ENCODE measurements at places on chromosomes 3 and 15. TPM values are rescaled to one million over a fixed set of nuclear protein-coding genes. Genes with fewer than 3 reads are reported as not detected.

FBXO40 gene
- not detected for total RNA-seq

APOD gene
- 483 TPM for total RNA-seq

BNC1 gene
- 29.6 TPM for total RNA-seq

FAM107A gene
- 52.5 TPM for total RNA-seq

RPSA gene
- 1,060 TPM for total RNA-seq

TF gene
- total RNA-seq: 5.4 TPM

SPINK8 gene
- not detected for total RNA-seq

TGFBR2 gene
- total RNA-seq: 74.9 TPM

GRCh38 chr15:45094358-45094730, 19.6 kb downstream of the DUOX2 start:
- no peak for DNase-seq

- no peak for DNase-seq
These were observed 42.6 kb downstream of the ZNF148 start for GRCh38 chr3:125332504-125332903.

GRCh38 chr15:41822957-41823356, 4.9 kb upstream of the JMJD7 start:
- DNase-seq: no peak

- no peak for DNase-seq
These were observed 20.3 kb downstream of the C3orf33 start for GRCh38 chr3:155785662-155786295.

DNA sequence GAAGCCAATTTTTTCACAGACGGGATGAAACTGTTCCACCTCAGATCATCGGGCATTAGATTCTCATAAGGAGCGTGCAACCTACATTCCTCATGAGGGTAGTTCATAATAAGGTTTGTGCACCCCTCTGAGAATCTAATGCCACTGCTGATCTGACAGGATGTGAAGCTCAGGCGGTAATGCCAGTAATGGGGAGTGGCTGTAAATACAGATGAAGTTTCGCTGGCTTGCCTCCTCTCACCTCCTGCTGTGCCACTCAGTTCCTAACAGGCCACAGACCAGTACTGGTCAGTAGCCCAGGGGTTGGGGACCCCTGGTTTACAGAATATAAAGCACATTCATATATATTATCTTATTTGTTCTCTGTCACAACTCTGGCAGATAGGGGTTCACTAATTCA, 2.1 kb upstream of the LIMD1 start:
- no peak for DNase-seq

DNA sequence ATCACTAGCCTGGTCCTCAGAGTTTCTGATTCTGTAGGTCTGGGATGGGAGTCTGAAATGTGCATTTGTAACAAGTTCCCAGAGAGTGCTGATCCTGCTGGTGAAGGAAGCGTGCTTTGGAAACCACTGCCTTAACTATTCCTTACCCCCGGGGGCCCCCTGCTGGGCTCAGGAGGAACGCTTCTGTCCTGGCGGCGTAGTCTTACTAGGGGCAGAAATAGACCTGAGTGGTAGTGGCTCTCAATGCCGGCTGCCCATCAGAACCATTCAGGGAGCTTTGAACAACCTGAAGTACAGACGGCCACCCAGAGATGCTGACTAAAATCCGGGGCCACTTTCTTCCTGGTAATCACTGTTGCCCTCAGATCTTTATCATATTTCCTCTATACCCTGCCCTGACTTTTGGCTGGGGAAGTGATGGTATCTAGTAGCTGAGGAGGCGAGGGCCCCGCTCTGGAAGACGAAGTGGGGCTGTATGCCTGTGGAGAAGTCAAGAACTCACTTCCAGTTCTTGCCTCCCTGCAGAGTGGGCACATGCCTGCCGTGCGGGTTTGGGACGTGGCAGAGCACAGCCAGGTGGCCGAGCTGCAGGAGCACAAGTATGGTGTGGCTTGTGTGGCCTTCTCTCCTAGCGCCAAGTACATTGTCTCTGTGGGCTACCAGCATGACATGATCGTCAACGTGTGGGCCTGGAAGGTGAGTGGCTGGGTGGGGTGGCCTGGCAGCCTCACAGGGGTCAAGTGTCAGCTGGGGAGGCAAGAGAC, 16.3 kb upstream of the JMJD7 start:
- peak; percentile 84 for DNase-seq

DNA sequence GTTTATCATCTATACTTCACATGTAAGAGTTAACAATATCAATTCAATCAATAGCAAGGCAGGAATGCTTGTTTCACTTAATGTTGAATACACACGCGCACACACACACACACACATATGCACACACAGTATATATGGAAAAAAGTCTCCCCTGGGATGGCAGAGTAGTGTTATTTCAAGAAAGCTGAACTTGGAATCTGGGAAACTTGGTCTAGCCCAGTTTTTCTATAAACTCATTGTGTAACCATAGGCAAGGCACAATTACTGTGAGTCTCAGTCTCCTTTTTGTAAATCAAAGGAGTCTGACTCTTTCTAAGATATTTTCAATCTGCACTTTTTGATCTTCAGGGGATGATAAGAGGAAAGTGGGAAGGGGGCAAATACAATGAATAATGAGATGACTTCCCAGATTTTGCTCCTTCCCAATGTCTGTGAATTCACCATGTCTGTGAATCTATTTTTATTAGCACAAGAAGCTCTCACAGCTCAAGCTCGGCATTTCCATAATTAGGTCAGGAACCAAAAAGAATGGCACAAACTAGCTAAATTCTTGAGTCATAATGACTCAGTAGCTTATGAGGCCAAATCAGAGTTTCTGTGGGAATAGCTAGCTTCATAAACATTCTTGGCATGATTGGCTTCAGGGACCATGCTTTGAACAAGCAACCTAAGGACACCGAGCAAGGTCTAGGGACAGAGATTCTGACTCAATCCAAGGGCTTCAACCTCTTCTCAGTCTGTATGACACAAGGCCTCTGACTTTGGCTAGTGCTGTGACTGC, 227.4 kb upstream of the DCBLD2 start:
- no peak for DNase-seq

DNA sequence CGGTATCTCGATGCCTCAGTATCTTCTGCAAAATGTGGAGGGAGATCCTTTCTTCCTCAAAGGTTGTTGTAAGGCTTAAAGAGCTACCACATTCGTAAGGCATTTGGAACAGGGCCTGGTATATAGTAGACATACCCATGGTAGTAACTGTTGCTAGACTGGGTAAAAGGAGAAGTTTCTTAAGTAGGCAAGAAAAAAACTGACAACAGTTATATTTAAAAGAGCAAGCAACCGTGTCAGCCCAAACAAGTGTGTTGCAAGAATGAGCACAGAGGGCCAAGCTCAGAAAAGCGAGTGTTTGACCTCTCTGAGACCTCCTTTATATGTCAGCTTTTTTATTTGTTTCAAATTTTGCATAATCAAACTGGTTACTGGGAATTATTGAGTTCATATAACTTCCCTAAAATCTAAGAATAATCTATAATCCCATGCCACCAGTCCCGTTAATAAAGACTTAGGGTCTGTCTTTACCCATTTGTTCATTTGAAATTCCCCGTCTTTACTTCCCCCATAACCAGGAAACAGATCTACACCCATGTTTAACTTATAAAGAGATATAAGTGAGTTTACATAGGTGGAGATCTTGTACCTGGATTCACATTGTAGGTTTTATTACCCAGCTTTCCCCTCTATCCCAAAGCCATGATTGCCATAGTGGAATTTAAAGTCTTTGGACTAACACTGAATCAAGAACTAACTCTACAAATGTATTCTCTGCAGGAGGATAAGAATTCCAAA, 7.3 kb downstream of the B3GNT5 start:
- no peak for DNase-seq

- peak; percentile 81 for DNase-seq
These were observed 59.9 kb downstream of the ZNF621 start for GRCh38 chr3:40584625-40585189.

DNA sequence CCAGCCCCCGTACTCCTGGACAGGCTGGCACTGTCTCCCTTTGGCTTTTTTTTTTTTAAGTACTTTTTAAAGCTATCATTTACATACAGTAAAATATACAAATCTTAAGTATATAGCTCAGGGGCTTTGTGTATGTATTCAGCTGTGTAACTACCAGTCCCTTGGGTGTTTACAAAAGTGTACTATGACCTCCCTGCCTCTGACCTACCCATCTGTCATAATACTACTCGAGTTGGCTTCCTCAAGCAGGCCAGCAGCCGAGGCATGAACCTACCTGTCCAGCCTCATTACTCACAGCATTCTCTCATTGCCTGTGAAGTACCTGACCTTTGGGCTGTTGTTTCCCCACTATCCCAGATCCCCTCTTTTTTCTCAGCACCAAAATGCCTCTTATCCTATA, 33.2 kb downstream of the ABHD2 start:
- no peak for DNase-seq

GRCh38 chr15:39741258-39741657, 41.4 kb downstream of the FSIP1 start:
- no peak for DNase-seq

DNA sequence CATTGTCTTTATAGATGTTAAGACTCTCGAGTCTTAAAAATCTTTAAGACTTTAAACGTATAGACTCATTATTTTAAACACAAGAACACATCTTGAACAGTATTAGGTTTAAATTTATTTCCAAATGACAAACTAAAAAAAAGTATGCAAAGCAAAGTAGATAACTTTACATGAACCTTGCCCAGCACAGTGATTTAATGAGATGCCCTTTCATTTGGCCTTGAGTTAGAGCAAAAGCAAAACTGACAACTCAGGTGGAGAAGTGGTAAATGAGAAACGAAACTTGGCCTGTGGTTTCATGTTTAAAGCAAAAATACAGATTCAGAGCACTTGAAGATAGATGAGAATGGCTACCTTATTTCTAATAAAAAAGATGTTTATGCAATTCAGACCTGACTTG, 8.6 kb downstream of the GPR15 start:
- DNase-seq: no peak

DNA sequence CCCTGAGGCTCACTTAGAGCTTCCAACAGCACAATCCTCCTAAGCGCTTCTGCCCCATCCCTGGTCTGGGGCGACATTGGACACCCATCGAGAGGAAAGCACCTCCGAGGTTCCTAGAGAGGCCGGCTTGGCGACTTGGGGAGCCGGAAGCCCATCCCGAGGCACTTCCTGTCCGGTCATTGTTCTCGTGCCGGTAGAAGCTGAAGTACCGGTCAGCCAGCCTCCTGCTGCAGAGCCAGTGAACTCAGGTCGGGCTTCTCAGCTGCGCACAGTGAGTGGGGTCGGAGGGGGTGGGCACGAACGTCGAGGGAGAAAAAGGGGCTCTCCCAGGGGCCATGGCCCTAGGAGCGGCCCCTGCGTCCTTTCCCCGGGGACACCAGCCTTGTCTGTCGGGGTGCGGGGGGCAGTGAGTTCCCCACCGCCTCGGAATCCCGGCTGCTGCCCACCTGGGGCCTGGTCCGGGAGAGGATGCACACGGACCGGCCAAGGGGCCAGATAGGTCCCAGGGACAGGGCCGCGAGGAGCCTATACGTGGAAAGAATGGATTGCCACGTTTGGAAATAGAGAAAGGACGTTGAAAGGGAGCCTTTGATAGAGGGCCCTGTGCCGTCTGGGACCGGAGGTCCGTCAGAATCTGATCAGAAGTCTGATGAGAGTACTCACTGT, at the start of gene ZNF35:
Gene ZNF35 (plus strand): TSS at position 169 of the 666 bp plus-strand sequence. CDS start 2,336 bp downstream, outside the sequence.
- DNase-seq: peak; percentile 55

- no peak for DNase-seq
These were observed 54.8 kb downstream of the UBP1 start for GRCh38 chr3:33385423-33385822.

DNA sequence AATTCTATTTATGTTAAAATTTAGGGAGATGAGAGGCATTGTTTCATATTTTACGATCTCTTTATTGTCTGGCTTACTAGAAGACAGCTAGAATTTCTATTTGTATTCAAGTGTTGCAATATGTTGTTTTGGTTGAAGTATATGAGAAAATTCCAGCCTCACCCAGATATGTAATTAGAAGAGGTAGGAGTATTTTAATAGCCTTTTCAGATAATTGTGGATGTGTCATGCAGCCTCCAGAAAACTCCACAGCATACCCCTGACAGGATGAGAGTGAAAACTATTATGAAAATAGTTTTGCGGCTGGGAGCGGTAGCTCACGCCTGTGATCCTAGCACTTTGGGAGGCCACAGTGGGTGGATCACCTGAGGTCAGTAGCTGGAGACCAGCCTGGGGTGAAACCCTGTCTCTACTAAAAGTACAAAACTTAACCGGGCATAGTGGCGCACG, 21.5 kb upstream of the USP3 start:
- DNase-seq: peak; percentile 78

DNA sequence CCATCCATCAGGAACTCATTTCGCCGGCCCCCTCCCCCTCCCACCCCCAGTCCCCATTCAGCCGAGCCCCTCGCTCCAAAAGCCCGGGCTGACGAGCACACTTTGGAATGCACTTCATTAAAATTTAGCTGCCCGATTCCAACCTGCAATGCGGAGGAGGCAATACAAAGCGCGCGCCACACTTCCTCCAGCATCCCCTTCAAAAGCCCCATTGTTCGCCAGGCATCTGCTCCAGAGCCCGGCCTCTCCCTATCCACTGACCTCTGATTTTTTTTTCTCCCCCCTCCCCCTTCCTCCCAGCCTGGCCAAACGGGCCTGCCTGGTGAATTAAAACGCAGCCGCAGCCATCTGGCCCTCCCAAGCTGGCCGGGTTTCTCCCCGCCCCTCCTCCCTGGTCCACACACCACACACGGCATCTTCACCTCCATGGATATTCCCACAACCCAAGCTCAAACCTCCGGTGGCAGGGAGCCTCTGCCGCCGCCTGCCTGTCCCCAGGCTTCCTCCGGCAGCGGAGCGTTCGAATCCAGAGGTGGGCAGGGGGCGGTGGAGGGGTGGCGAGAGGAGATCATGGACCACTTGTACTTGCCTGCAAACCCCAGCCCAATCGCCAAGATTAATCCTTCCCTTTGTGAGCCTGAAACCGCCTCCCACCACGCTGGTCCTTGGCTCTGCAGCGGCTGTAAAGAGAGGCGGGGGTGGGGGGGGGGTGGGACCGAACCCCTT, 441.3 kb downstream of the MAGI1 start:
- no peak for DNase-seq

DNA sequence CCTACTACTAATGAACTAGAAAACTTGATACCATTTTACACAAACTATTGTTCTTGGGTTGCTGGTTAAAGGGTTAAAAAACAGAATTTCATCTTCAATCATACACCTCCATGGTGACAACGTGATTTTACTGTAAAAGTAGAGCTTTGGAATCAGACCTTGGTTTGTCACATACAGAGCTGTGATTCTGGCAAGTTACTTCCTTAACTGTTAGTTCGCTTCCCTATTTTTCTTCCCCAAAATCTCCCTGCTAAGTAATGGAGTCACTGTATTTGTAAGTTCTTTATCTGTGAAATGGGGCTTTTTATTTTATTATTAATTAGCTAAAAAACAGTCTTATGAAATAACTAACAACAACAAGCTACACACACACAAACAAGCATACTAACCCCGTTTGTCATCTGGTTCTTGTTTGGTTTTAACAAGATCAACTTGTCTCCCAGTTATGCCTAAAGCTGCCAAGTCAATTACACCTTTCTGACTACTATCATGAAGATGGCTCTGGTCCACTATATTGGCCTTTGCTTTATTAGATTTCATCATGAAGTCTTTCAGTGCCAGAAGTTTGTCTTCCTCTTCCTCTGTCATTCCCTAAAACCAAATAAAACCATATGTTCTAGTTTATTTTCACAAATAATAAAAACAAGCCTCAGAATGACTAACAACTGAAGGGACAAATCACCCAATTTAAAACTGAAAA, 38.6 kb downstream of the PIK3R4 start:
- DNase-seq: no peak

- no peak for DNase-seq
These were observed 336.9 kb upstream of the UMPS start for GRCh38 chr3:124393340-124393739.

- DNase-seq: no peak
These were observed 61.4 kb upstream of the ZBTB38 start for GRCh38 chr3:141306922-141307321.

Measured in lower leg skin (tissue), 4 donors.